ENCODE measurements at places on chromosomes 6 and 20.

DNA sequence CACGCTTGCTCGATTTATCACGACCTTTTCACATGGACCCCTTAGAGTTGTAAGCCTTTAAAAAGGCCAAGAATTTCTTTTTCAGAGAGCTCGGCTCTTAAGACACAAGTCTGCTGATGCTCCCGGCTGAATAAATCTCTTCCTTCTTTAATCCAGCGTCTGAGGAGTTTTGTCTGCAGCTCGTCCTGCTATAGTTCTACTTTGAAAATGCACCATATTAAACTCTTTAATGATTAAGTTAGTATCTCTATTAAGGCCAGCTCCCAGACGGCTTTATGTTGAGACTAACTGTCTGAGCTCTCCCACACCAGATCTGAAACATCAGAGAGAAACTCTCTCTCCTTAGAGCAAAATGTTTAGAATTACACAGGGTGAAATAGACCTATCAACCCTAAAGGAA is 18.0 kb upstream of the GSTA3 start:
- DNase-seq = no peak

- DNase-seq = no peak
These were observed 6.5 kb downstream of the BTN2A2 start for GRCh38 chr6:26389349-26389894.

DNA sequence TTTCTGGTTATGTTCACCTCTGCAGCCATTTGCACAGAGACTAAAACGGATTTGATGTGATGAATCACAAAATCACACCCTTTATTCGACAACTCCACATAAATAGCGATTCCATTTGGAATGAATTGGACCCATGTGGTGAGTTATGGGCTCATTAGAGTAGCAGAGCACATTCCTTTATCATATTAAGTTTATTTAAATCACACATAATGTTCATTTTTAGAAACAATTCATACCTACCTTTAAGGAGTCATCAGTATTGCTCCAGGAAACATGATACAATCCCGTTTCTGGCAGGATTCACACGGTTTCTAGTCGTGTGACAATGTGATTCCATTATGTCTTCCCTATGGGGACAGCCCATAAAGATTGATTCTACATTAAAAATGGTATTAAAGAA is 303.5 kb downstream of the CDH4 start:
- DNase-seq = no peak

DNA sequence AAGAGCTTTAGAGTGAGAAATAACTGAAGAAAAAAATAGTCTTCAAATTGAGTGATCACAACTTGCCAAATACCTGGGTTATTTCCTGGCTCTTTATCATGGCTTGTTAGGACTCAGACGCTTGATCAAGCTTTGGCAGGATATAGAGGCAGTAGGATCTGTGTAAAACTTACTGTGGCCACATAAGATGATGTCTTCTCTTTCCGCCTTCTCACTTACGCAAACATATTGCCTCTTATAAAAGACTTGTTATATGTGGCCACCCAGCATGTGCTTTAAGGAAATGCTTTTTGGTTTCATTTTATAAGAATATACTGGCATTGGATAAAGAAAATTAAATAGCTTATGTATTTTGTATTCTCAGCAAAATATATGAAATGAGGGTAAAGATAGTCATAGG is 101.8 kb upstream of the AKIRIN2 start:
- DNase-seq = no peak

DNA sequence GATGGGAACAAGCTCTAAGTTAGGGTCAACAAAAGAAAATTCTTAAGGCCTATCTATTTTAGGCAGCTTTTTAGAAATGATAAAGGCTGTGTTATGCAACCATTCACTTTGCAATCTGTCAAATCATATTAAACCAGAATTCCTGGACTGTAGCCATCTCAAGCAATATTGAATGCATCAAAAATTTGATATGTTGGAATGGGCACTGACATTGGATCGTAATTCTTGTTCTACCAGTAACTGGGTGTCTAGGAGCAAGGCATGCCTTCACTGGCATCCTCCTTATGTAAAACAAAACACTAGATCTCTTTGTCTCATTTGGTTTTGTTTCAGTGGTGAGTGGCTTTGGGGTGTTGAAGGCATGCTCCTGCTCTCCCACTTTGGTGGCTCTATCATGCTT is 145.6 kb downstream of the JARID2 start:
- peak; percentile 26 for DNase-seq

GRCh38 chr6:4698901-4699659 is 77.1 kb upstream of the CDYL start:
- no peak for DNase-seq

DNA sequence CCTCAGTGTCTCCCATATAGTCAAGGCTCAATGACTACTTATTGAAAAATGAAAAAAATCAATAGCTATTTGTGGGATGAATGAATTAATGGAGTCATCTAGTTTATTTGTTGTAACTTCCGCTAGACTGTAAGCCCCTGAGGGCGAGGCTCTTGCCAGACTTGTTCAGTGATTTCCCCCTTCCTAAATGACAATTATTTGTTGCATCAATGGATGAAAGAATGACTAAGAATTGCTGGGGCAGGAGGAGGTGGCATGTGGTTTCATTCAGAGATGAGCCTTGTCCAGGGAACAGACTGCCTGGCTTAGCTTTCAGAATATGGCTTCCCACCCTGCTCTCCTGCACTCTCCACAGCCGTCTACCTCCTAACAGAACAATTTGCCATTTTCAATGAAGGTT is 1.1 kb upstream of the PRELID3B start:
- DNase-seq = no peak

DNA sequence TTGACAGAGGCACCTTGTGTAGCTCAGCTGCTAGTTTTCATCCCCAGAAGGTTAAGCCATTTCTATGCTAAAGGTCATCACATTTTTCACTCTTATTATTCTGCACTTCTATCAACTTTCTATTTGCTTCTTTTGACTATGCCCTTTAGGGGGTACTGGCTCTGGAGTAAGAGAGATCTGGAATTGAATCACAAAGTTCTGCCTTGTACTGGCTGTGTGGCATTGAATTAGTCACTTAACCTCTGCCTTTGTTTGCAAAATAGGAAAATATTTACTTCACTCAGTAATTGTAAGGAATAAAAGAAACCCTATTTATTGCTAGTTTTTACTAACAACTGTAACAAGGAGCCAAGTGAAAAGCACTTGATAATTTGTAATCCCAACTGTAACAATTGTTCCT is 56.8 kb upstream of the MTRF1L start:
- no peak for DNase-seq

GRCh38 chr6:87729965-87730719 is 28.1 kb upstream of the AKIRIN2 start:
- DNase-seq = no peak
